Stimulated activated effector memory CD8-positive, alpha-beta T cell treated with anti-CD3 and anti-CD28 coated beads, Interleukin-12 subunit alpha, Interleukin-12 subunit beta, amount 100 ng/mL, for 72 hours (primary cell): ENCODE measurements at places on chromosomes 16 and 17.

DNA sequence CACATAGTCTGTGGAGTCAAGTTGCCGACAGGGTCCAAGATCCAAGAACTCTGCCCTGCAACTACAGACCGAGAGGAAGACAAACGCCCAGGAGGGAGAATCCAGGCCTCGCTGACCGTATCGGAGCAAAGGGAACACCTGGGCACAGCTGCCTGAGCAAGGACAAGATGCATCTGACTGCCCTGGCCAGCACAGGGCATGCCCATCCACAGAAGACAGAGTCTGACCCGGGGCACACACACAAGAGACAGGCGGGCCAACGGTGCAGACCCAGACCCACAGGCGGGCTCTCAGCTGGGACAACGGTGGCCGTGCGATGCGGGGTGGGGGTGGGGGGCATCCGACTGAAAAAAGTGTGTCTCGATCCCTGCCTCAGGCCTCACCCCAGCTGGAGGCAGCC lies 6.2 kb downstream of the RAB40B start:
- no peak for DNase-seq

DNA sequence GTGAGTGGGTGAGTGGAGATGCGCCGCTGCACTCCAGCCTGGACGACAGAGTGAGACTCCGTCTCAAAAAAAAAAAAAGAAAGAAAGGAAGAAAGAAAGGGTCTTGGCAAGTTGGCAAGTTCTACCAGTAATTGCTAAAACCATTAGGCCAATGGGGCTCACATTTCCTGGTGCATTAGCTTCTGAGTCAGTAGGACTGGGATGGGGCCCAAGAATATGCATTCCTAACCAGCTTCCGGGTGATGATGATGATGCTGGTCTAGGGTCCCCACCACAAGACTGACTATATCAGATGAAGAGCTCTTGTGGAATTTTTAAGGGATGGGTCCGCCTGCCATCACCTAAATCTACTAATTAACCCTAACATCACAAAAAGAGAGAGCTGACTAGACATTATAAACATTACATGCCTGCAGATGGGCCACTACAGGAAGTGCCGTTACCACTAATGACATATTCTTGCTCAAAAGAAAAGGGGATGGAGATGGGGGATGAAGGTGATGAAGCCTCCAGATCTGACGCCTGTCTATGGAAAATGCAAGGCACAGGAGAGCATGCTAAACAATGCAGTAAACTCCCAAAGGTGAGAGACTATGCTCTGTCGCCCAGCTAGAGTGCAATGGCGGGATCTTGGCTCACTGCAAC lies 13.1 kb downstream of the MYH11 start:
- no peak for DNase-seq

GRCh38 chr17:77437017-77437416 lies 296.2 kb downstream of the SEC14L1 start:
- DNase-seq = no peak

GRCh38 chr16:54289945-54290832 lies 3.6 kb upstream of the IRX3 start:
- no peak for DNase-seq

DNA sequence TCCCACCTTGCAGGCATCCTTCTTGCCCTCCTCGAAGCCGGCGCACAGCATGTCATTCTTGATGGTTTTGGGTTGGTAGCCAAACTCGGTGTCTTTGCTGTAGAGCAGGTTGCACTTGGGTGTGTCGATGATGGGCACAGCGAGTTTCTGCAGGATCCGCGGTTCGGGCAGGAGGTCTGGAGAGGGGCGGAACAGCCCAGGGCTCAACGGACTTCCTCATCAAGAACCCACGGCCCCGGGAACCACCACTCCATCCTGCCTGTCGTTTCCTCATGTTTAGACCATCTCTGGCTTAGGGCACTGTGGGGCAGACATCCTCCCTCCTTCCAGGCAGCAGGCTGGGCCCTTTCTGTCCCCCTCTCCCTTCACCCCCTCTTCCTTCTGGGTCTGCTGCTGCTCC lies 6.5 kb downstream of the PRSS27 start:
- DNase-seq = no peak

DNA sequence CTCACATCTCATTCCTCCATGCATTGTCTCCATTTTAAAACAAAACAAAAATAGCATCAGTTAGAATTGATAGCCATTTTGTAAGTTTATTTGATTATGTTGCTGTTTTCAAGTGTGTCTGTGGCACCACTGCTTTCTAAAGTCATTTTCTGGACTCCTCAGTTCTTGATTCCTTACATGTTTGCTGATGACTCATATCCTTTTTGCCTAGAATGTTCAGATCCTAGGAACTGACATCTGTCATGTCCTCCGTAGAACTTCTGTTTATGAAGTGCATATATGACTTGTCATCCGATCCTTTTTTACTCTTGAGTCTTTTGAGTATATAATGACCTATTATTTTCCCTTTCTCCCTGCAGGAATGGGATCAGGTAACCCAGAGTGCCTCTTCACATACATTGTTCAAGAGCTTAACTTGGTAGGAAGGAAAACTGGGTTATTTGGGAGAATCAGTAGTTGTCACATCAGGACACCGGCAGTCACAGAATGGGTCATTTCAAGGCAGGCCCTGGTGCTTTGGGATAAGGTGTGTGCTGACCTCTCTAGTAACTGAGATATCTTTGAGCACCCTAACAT lies 69.2 kb downstream of the MAP2K4 start:
- no peak for DNase-seq

DNA sequence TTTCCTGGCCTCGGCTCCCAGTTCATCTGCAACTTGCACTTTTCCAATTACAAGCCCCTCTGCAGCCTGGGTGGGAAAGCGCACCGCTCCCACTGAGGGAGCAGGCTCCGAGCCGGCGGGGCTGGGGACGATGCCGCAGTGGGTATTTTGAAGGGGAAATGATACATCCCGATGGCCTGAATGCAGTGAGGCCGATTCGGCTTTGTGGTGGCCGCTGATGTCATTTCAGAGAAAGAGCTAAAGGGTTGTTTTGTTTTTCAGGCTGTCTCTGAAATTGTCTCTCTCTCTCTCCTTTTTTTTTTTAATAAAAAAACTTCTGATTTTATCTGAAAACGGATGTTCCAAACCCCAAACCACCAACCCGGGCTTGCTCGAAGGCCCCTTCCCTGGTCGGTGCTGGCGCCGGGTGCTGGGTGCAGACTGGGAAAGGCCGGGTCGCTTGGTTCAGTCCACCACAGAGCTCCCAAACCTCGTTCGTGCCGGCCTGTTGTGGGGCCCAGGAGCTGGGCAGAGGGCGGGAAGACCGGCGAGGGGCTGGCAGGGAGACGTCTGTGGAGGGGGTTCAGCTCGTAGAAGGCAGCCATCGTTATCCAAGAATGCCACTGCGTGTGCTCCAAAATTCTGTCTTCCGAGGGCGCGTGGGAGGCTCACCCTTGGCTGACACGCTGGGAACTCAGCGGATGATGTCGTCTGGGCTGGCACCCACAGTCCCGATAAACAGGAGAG lies 102.8 kb downstream of the FOXL1 start:
- no peak for DNase-seq

DNA sequence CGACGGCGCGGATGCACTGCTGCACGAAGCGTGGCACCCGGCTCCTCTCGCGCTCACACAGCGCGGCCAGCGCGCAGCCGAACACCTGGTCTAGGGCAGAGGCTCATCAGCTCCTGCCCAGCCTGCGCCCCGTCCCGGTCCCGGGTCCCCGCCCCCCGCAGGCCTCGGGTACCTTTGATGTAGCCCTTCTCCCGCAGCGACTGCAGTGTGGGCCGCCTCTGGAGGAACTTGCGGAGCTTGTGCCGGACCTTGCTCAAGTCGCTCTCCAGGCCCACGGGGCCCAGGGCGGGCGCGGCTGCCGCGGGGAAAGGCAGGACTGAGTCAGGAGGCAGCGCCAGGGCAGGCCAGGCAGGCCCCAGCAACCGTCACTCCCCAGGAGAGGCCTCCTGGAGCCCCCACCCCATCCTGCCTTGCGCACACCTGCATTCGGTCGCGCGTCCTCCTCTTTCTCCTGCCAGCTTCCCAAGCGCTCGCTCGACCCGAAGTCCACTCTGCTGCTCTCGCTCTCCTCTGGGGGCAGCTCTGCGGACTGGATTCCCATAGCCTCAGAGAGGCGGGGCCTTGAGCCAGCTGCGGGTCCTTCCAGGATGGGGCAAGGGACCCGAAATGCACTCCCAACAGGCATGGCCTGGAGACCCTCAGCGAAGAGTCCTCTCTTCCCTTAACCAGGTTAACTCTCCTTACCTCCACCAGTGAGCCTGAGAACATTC lies 36.0 kb downstream of the ARHGAP27 start:
- DNase-seq = no peak

GRCh38 chr17:57902117-57902799 lies 52.4 kb upstream of the MRPS23 start:
- DNase-seq = no peak

DNA sequence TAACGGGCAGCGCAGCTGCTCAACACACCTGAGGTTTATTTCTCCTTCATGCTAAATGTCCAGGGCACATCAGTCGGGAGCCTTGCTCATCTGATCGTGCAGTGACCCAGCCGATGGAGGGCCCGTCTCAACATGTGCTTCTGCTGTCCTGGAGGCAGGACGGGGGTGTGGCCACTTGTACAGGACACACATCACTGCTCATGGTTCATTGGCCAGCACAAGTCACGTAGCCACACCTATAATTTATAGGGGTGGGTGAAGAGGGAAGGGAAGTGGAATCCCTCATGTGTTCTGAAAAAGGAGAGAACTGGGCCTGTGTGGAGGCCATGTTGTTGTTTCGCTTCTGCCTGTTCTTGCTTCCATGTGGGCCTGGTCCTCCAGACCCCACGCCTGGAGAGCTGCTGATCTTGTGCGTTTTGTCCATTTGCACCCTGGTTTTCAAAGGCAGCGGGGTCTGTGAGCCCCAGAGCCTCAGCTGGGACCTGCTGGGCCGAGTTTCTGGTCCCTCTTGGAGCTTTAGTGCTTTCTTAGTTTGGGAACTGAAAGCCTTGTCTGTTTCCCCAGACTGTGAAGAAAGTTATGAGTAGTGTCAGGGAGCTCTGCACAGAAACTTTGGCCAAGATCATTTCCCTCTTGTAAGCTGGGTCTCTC lies 60.5 kb downstream of the CMIP start:
- DNase-seq = no peak

- no peak for DNase-seq
Observed at GRCh38 chr16:12771341-12771798, 32.3 kb downstream of the CPPED1 start.

DNA sequence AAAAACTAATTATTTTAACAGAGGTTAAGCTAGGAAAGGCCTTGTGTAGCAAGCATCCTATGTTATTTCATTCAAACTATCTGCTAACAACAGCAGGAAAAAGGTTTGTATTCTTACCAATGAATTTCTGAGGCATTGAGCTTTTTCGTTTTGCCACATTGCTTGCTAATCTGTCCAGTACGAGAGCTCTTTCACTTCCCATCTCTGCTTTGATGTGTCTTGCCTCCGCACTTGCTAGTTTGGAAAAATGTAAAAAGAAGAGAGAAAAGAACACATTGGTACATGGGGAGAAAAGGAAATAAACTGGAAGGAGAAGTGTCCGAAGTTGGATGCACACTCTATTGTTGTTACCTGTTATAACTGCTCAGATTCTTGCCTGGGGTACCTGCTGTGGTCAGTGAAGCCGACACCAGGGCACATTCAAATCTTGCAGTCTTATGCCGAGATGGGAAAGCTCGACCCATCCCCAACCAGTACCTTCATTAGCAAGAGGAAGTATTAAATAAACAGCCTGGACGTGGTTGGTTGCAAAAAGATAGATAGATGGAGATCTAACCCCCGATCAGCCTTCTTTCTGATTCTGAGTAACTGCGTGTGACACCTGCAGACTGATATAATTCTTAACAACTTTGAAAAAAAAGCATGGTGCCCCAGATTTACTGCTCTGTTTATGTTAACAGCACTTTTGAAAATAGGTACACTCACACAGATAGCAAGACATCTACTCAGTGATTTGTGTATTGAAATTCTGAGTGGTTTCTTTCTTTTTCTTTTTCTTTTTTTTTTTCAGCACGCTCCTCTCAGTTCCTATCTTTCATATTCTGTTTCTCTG lies 40.0 kb downstream of the GRB7 start:
- DNase-seq = no peak

- no peak for DNase-seq
Observed at GRCh38 chr17:80822021-80822699, 169.5 kb upstream of the CHMP6 start.
